Fibroblast of mammary gland (primary cell): ENCODE measurements at places on chromosomes 5 and 9.

- DNase-seq = no peak
These were observed 2.1 kb downstream of the NR4A3 start for GRCh38 chr9:99823681-99824377.

DNA sequence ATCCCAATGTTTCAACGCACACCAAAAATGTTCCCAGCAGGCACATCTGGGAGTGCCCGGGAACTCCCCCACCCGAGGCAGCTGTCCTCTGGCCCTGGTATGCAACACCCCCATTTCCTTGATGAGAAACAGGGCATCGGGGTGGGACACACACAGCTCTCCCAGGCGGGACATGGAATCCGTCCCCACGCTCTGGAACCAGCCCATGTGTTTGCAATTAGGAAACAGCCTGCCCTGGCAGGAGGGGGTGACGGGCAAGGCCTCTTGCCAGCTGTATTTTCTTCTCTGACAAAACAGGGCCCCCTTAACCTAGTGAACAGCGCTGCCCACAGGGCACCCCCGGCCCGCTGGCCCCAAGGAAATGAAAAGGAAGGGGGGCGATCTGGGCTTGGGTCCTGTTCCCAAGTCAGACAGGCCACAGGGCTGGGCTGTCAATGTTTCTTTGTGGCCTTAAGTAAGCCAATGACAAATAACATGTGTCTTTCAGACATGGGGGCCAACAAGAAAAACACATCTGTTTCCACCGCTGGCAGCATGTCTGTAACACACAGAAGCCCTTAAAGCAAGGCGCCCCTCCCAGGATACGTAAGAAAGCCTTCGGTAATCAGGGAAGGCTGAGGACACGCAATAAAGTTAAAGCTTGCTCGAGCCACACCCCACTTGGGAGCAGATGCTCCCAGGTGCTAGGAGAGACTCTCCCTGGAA lies 125.3 kb downstream of the ROR2 start:
- peak; percentile 89 for DNase-seq

DNA sequence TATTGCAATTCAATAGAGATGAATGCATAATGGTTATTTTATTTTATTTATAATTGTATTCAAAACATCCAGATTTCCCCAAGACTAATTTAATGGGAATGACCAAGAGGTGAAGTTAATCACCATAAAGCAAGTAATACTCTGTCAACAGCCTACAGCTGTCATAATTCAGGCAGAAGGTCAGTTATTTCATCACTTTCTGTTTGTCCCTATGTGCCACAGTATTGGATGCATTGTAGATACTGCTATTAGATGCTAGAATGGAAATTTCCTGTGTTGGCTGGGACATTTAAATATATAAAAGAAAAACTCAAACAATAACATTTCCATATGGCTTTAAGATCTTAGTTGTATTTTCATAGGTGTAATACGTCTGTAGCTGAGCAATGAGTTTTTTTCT lies 56.7 kb upstream of the MINAR2 start:
- DNase-seq = peak; percentile 7

GRCh38 chr5:108382784-108383330 lies 959 bp upstream of the FBXL17 start:
- DNase-seq = peak; percentile 37

- DNase-seq = no peak
These were observed 24.0 kb downstream of the PTGES2 start for GRCh38 chr9:128103589-128103962.

DNA sequence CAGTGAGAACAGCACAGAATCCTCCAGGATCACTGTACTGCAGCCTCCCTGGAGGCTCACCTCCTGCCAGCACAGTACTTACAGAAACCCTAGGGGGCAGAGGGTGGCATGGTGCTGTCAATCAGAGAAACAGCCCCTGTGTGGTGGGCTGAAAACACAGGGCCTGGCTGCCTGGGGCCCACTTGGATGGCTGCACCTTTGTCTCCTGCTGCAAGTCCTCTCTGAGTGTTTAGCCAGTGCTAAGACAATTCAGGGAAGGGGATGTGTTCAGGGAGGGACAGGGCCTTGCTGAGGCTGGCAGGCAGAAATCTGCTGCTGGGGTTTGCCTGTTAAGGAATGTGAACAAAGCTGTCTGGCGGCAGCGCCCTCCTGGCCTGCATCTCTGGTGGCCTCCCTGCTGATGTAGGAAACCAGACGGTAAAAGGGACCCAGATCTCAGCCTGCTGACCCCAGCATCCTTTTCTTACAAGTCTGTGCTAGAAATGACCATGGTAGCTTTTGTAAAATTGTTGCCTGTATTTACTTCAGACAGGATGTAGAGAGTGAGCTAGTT lies 39.5 kb downstream of the PRRC2B start:
- no peak for DNase-seq

DNA sequence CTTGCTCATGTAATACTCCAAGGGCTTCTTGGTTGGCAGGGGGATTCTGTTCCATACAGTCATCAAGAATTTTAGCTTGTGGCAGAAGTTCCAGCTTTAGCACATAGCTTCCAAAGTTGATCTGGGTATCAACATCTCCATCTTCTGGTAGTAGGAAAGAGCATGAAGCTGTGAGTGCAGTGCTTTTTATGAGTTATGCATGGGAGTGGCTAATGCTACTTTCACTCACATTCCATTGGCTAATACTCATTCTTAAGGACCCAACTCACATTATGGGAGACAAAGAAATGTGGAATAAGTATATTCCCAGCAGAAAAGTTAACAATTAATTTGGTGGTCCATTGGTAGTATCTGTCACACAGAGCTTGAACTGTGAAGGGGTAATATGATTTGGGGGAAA lies 194.2 kb upstream of the CHD1 start:
- DNase-seq = no peak

DNA sequence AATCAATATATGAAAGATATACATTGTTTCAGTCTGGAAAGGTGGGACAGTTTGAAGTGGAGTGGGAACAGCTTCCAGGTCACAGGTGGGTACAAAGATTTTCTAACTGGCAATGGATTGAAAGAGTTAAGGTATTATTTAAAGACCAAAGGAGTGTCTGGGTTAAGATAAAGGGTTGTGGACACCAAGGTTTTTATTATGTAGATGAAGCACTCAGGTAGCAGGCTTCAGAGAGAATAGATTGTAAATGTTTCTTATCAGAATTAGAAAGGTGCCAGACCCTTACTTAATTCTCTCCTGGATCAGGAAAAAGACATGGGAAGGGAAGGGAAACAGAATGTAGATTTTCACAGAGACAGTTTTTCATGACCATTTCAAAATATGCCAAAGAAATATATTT lies 1174.8 kb downstream of the MAT2B start:
- no peak for DNase-seq

GRCh38 chr5:29089591-29090130 lies 2051.3 kb upstream of the CDH9 start:
- DNase-seq = no peak

- peak; percentile 35 for DNase-seq
These were observed 578 bp upstream of the PSAT1 start for GRCh38 chr9:78296201-78296892.

- DNase-seq = no peak
These were observed 206.1 kb upstream of the ZNF608 start for GRCh38 chr5:124952566-124952965.

DNA sequence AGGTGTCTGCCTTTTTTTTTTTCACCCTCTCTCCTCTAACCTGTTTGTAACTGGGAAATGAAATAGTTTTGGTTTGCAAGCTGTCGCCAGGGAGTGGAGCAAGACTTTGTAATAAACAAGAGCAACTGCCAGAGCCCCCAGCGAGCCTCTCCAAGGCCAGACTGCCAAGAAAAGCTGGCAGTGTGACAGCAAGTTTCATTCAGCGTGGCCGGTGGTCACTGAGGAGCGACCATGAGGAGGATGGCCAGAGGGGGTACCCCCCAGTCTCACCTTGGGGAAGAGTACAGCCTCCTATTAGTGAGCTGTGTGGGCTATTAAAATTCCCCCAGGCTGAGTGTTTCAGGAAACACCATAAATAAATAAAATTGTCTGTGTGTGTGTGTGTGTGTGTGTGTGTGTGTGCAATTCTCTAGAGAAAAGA lies 49.9 kb downstream of the ZFAND5 start:
- peak; percentile 67 for DNase-seq

DNA sequence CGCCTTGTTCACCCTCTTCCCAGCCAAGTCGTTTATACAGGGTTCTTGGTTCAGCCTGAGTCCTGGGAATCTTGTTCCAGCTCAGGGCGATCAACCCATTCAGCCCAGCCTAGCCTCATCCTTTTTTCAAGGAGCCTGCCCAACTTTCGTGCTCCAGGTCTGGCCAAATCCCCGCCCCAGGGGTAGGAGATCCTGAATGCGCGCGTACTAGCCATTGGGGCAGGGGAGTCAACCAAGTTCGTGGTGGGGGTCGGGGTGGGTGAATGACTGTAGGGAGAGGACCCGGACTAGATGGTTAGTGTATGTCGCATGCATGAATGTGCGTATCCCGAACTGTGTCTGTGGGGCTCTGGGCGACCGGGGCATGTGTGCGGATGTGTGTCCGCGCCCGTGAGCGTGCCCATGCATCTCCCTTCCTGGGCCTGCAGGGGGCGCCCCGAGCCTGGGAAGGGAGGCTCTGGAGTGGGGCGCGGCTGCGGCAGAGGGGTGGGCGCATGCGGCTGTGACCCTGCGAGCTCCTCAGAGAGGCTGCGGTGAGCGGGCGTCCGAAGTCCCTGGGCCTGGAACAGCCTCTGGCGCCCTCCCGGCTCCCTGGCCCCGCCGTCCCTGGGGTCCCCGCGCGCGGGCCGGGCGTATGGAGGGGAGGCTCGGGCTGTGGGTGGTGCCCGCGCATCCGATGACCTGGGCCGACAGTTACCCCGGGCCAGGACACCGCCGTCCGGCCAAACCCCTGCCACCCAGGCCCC lies 8.7 kb downstream of the CCL21 start:
- DNase-seq = peak; percentile 46

DNA sequence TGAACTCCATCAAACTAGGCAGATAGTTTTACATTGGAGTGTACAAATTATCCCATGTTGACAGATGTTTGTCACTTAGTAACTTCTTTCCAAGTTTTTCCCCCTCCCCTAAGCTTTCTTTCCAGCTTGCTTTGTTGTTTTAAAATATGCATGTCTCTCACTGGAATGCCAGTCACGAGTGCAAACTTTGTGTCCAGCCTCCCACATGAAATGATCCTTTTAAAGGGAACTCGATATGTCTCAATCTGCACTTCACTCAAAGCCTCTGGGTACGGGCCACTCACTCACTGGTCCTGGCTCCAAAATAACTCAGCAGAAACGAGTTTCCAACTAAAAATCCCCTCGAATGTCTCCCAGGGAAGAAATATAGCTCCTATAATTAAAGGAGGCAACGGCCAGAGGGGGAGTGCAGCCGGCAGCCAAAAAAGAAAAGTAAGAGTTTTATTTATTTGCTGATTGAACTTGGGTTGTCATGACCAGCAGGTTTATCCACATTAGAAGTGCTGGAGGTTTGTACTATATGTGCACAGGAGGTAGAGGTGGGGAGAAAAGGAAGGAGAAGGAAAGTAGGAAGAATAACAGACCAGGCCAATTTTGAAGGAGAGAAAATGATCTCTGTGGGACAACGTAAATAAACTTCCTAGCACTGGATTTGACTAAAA lies 17.5 kb downstream of the NR2F1 start:
- DNase-seq = peak; percentile 38

DNA sequence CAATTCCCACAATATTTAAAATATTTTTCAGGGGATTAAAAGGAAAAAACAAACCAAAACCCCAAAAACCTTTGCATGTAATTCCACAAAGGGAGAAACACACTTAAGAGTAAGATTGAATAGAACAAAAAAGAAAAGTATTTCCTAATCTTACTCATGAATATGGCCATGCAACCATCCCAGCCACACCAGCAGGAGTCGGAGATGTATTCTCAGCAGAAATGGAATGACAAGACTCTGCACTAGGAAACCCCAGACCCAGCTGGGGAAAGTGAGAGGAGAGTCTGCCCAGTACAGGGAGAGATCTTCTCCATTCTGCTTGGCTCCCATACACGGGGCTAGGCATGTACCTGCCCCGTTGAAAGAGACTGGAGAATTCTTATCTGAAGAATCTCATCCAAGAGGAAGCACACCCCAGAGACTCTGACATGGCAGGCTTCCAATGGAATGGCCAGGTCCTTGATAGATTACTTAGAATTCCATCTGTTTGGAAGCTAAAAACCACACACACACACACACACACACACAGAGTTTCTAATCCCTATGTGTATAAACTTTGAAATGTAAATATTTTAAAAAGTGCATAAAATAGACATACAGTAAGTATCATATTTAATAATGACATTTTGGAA lies 118.8 kb downstream of the GADD45G start:
- DNase-seq = no peak
